ENCODE measurements at places on chromosomes 2 and 18. TPM values are rescaled to one million over a fixed set of nuclear protein-coding genes. Genes with fewer than 3 reads are reported as not detected.
A peak's percentile ranks its signal among the peaks of the same experiment; 100 is the strongest.

DNA sequence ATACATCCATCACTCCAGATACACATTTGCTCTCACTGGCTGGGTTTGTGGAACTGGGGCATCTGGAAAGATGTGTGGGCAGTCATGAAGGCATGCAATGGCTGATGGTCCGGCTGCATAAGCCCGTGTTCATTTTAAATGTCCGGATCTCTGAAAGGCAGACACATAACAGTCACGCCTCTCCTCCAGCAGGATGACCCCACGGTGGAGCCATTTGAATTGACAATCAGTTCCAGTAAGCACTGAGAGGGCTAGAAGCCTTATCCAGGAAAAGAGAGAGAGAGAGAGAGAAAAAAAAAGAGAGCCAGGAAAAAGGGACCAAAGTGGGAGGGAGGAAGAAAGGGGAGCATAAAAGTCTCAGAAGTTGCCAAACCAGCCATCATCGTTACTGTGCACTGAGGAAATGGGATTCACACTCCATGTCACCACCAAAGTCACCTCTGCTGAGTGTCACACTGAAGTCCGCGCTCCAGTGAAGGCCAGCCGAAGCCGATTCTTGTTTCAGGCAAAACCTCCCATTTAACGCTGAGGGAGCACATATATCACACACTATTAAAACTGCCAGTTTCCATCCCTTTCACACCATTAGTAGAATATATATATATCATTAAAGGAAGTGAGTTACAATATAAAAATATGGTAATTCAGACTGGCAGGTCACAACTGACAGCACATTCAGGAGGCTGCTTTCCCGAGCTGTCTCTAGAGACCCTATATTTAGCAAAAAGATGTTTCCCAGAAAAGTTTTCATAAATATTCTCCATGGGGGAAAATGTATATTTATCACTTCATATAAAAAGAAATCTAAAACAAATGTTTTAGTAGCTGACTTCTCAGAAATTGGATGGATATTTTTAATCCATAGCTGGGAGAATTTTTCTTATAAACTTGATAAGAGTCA is 142.0 kb downstream of the ACTR3 start:
- no peak for DNase-seq

HOXD10 gene
- not detected for total RNA-seq

DNA sequence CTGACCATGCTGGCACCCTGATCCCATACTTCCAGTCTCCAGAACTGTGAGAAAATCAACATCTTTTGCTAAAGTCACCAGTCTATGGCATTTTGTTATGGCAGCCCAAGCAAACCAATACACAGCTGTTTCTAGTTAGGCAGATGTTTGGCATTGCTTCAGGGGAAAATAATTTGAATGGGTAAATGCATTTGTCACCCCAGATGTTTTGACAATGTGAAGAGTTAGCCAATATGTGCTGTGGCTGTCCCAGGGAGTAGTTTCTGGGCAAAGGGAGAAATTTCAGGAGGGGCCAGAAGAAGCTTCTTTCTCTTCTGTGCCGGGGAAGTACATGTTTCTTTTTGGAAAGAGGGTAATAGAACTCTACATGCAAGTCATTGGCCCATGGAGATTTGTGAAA is 619.0 kb downstream of the SLC4A3 start:
- DNase-seq = no peak

GRCh38 chr2:177520324-177520723 is 127.8 kb downstream of the AGPS start:
- DNase-seq = no peak

DNA sequence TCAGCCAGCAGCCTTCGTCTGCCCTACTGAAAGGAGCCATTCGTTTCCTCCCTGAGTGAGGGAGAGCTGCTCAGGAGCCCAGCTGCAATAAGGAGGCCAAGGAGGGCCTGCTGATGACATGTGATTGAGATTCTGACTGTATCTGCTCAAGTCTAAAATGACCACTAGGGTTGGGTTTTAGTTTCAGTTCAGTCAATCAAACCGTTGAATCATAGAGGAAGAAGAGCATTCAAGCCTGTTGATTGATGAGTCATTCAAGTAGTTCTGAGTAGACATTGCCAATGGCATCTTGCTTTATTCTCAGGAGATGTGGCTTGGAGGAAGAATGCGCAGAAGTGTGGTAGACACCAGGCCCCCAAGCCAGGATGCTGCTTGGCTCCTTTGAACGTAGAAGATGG is 19.9 kb upstream of the BCL2L11 start:
- DNase-seq = no peak

TUBA4B gene
- not detected for total RNA-seq

NRBP1 gene
- 53.1 TPM for total RNA-seq

CLHC1 gene
- 9.4 TPM for total RNA-seq

GRHL1 gene
- total RNA-seq = 1.0 TPM

DNA sequence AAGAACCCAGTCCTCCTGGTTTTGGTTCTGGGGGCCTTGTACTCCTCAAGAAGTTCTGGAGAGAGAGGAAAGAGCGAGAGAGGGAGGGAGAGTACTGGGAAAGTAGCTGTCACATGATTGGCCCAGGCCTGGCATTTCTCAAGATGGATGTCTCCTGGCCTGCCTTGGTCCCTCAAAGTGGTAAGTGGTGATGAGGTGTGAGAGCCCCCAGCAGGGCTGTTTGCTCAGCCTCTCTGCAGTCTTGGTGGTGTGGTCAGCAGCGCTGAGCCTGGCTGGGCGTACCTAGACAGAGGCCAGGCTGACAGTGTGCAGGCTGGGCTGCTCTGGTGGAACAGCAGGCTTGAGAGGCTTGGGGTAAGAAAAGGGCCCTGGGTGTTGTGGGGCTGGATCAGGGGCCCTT is 2.5 kb downstream of the SPEG start:
- peak; percentile 31 for DNase-seq

APLF gene
- total RNA-seq = 3.9 TPM

MROH2A gene
- not detected for total RNA-seq

DNA sequence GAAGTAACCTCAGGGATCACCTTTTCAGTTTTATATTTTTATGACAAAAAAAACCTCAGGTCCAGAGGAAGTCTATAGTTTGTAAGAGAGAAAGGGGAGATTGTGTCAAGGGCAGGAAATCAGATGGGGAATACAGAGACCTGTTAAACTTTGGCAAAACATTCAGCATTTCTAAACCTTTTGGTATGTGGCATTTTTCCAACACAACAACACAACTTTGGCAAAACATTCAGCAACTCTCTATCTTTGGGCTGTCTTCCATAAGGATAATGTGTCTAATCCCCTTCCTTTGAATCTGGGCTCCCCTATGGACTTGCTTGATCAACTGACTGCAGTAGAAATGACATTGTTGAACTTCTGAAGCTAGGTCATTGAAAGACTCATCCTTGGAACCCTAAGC is 220.6 kb upstream of the CCDC68 start:
- no peak for DNase-seq

DNA sequence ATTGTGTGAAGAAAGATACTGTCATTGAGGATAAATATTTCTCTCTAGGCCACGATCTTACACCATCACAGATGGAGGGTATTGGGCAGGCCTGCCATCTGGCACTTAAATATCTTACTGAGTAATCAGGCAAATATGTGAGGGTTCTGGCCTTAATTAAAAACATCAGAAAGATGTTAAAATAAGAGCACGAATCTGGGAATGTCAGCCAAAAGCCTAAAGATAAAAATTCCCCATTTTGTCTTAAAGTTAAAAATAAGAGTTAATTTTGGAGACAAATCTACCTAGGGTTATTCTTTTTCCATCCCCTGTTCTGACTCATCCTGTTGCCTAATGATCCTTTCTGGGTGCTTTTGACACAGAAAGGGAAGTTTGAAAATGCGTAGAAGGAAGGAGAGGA is 121.0 kb downstream of the SUCLG1 start:
- DNase-seq = no peak

DNA sequence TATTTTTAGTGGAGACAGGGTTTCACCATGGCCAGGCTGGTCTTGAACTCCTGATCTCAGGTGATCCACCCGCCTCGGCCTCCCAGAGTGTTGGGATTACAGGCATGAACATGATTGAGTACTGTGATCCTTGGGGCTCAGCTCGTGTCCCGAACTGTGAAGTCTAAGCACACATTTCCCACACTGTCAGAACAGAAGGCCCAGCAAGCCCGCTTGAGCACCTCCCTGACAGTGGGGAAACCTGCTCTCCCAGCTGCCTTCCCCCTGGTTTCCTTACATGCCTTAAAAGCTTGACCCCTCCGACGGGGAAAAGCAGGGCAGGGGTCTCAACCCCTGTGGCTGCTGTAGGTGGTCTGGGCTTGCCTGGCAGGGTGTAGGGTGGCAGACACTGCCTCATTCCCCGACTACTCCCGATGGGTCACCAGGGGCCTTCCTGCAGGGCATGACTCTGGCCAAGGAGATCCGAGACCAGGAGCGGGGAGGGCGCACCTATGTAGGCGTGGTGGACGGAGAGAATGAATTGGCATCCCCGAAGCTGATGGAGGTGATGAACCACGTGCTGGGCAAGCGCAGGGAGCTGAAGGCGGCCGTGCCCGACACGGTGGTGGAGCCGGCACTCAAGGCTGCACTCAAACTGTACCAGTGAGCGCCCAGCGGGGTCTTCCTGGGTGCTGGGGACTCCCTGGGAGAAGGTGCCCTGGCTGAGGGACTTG is 10.1 kb downstream of the VIL1 start:
- no peak for DNase-seq

Data from left ventricle myocardium superior (tissue), 1 donor.